Cardiac muscle cell (in vitro differentiated cells and primary cell): ENCODE measurements at places on chromosomes 7 and 10. TPM values are rescaled to one million over a fixed set of nuclear protein-coding genes. Genes with fewer than 3 reads are reported as not detected.

GRCh38 chr7:38360776-38361175, 87.3 kb upstream of the TARP start:
- no peak for DNase-seq

GRCh38 chr7:26588511-26588910, 275.9 kb downstream of the SKAP2 start:
- no peak for DNase-seq

- DNase-seq = no peak
These were observed 78.9 kb downstream of the ALOX5 start for GRCh38 chr10:45452743-45453452.

DNA sequence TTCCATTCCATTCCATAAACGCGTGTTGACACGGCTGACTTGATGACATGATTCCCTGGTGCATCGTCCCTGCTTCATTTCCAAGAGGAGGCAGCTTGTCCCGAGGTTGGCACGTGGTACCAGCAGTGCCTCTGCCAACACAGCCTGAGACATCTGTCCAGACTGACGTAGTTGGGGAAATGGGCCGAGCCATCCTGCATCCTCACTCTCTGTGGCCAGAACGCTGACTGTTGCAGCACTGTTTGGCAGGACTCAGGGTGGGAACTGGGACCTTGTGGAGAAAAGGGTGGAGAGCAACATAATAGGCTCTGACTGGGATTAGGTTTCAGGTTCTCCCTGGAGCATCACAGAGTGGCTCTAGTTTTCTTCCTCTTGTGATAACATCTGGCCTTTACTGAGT, 118.6 kb upstream of the BTBD16 start:
- DNase-seq = peak; percentile 70

- DNase-seq = no peak
These were observed 36.7 kb downstream of the BTBD16 start for GRCh38 chr10:122307669-122308416.

DNA sequence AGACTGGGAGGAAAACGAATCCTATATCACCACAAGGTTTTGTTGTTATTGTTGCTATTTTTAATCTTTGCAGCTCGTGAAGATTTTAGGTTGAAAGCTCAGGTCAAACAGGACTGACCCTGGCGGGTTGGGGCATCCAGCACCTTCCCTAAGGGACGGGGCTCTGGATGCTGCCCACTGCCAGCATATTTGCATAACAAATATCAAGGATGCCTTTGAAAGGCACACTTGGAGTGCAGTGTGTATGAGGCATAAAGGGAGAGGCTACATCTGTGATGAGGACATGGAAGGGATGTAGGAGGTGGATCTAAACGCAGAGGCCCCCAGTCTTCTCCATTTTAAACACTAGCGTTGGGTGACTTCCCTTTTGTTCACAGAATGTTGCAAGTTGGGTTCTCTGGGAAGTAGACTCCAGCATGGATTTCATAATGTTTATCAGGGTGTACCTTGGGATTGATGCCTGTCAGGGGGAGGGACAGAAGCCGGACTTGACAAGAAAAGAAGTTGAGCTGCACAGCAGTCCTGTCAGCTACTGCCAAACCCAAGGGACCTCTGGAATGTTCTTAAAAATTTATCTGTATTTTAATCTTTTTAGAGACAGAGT, 181.1 kb upstream of the IMMP2L start:
- no peak for DNase-seq

DNA sequence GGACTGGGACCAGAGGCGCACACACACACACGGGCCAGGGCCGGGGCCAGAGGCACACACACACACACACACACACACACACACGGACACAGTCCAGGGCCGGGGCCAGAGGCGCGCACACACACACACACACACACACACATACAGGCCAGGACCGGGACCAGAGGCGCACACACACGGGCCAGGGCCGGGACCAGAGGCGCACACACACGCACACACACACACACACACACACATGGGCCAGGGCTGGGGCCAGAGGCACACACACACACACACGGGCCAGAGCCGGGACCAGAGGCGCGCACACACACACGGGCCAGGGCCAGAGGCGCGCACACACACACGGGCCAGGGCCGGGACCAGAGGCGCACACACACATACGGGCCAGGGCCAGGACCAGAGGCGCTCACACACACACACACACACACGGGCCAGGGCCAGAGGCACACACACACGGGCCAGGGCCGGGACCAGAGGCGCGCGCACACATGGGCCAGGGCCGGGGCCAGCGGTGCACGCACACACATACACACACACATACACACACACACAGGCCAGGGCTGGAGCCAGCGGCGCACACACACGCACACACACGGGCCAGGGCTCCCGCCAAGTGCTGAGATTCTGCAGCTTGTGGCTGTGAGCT, 268.8 kb downstream of the ELFN1 start:
- DNase-seq = no peak

DNA sequence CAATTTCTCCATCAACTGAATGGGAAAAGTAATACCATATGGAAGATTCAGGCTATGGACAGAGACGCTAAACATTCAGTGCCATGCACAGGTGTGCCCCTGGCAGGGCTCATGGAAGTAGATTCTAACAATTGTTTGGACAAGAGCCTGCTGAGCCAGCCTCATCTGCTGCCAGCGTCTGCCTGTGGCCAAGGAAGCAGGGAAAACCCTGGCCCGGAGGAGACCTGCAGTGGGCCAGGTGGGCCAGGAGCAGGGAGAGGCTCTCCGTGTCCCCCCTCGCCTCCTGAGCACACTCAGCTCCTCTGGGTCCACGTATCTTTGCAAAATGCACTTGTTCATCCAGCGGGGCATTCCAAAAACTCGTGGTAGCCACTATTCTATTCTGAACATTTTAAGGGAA, 130.1 kb downstream of the TCERG1L start:
- DNase-seq = no peak

GRCh38 chr7:44084701-44085100, 2.4 kb upstream of the POLM start:
- no peak for DNase-seq

GRCh38 chr10:119494236-119495020, 48.1 kb downstream of the RGS10 start:
- no peak for DNase-seq

GRCh38 chr7:96005271-96005670, 232.9 kb downstream of the DYNC1I1 start:
- DNase-seq = no peak

- peak; percentile 74 for DNase-seq
These were observed 144.4 kb downstream of the DYNC1I1 start for GRCh38 chr7:95916573-95917297.

- DNase-seq = no peak
These were observed 144.7 kb downstream of the NRP1 start for GRCh38 chr10:33189808-33190207.

- no peak for DNase-seq
These were observed 251.0 kb upstream of the NPSR1 start for GRCh38 chr7:34406848-34407530.

GRCh38 chr7:102208826-102209225, 77.8 kb upstream of the SH2B2 start:
- DNase-seq = no peak

GRCh38 chr7:106061301-106061979, 50.7 kb downstream of the SYPL1 start:
- no peak for DNase-seq

- DNase-seq = peak; percentile 38
These were observed 4.8 kb downstream of the INA start for GRCh38 chr10:103281753-103282152.

DNA sequence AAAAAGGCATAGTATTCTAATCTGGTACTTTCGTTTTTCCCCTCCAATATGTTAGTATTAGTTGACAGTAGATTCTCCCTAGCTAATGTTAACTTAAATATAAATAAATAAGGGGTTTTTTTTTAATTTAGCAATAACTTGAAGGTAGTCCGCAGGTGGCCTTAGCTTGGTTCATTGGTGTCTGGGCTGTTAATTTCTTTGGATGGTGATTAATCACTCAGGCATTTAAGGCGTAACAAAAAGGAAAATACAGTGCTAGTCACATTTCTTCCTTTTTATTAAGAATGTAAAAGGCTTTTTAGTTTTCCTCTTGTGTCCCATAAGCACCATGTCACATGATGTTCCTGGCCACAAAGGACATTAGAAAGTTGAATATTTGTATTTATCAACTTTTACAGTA, 161.0 kb upstream of the POT1 start:
- DNase-seq = no peak

DNA sequence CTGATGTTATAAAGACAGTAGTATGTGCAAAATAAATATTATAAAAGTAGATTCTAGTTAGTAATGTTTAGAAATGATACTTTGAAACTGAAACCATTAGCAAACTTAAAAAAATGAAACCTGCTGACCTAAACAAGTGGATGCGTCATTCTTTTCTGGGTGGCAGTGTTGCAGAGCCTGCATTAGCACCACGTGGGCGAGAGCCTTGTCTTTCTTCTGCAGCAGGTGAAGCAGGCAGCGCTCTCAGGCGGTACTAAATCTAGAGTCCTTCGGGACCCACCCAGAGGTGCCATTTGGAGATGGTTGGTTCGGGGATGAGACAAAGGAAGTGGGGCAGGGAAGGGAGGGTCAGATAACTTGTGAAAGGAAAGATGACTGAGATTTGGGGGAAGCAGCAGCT, 759.1 kb upstream of the IGFBP3 start:
- DNase-seq = no peak

- no peak for DNase-seq
These were observed 324.0 kb downstream of the WDR37 start for GRCh38 chr10:1380088-1380671.

DNA sequence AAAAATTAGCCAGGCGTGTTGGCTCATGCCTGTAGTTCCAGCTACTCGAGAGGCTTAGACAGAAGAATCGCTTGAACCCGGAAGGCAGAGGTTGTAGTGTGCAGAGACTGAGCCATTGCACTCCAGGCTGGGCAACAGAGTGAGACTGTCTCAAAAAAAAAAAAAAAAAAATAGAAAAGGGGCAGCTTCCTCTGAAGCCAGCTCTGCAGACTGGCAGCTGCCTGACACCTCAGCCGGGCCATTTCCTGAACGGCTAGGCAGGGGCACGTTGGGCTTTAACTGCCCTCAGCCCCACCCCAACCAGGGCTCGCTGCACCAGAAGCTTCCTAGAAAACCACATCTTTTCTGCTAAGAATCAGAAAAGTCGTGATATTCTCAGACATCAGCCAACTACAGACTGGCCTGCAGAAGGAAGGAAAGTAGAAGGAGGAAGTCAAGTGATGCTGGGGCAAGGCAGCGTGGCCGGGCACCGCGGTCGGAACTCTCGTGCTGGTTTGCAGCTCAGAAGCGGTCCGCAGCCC, 38.0 kb downstream of the PRKAG2 start:
- DNase-seq = no peak

DNA sequence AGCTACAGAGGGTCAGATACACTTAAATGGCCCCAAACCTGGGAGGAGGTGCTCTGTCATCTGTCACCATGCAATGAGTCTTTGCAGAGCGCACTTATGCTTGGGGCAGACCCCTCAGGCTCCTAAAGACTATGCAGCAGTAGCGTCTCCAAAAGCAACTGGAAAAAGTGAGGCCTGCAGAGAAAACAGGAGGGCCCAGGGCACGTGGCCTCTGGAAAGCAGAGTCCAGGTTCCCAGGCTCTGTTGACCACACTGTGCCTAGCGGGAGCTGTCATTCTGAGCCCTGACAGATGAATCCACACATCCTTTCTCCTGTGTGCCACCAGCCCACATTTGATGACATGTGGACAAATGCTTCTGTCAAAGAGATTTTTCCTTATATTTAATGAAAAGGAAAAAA, 66.4 kb downstream of the MINDY4 start:
- no peak for DNase-seq

GRCh38 chr7:48365010-48365409, 193.8 kb downstream of the ABCA13 start:
- DNase-seq = no peak

- DNase-seq = no peak
These were observed 11.3 kb upstream of the SLIT1 start for GRCh38 chr10:97197030-97197500.

DNA sequence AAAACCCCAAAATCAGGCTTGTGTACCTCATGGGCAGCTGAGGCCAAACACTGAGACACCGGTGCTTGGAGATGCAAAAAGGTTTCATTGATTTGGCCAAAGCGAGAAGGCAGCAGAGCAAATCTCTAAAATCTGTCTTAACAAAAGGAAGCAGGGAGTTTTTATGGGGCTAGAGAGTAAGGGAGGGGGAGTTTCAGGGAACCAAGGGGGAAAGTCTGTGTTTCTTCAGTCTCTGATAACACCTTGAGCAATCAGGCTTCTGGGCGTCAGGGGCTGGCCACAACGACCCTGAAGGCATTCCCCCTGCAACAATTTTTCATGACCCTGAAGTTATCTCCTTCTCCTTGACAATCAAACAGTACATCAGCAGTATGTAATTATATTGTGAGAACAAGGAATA, 2.7 kb upstream of the ZNF786 start:
- DNase-seq = no peak

- no peak for DNase-seq
These were observed 152.3 kb downstream of the SDK1 start for GRCh38 chr7:3453398-3453797.

- DNase-seq = peak; percentile 67
These were observed 55.7 kb downstream of the NOD1 start for GRCh38 chr7:30422922-30423321.

GRCh38 chr10:117684672-117685211, 142.2 kb downstream of the EMX2 start:
- DNase-seq = peak; percentile 12

GRCh38 chr10:51397695-51398094, 301.7 kb downstream of the CSTF2T start:
- DNase-seq = no peak

GRCh38 chr7:76044375-76044865, 3.4 kb downstream of the STYXL1 start:
- no peak for DNase-seq

Gene HOGA1
- total RNA-seq = 2.1 and 3.8 TPM in 2 replicates

Gene CFAP70
- 1.2 and 4.0 TPM in 2 replicates for total RNA-seq

Gene RASA4B
- 4.7 and 15.1 TPM in 2 replicates for total RNA-seq

Gene PILRA
- total RNA-seq = 2.9 and 3.1 TPM in 2 replicates

Gene TMEM273
- total RNA-seq = not detected in 2 replicates

Gene EBF3
- 2.2 and 2.8 TPM in 2 replicates for total RNA-seq

Gene AMPH
- 0.32 and 0.48 TPM in 2 replicates for total RNA-seq

Gene FAM185A
- total RNA-seq = 14.9 and 32.4 TPM in 2 replicates

Gene COL17A1
- total RNA-seq = not detected in 2 replicates

Gene SH2D4B
- 0.18 TPM in 1 of 2 replicates, not detected in the other for total RNA-seq

Gene AKR1C8
- not detected in 2 replicates for total RNA-seq

Gene TMEM176B
- total RNA-seq = 25.6 and 30.6 TPM in 2 replicates

Gene TWIST1
- total RNA-seq = 43.5 and 44.6 TPM in 2 replicates

Gene FOXI2
- not detected in 2 replicates for total RNA-seq

Gene TMEM270
- total RNA-seq = not detected in 2 replicates

Gene MPP7
- total RNA-seq = 7.7 and 10.8 TPM in 2 replicates

Gene VWDE
- total RNA-seq = 46.3 and 95.8 TPM in 2 replicates
